OCI-M1 (cell line): ENCODE measurements at places on chromosomes 5 and 9.

- no peak for DNase-seq
Measured at GRCh38 chr9:9079473-9079872, 1279.9 kb upstream of the DMAC1 start.

- no peak for DNase-seq
Measured at GRCh38 chr9:27355166-27355565, 58.2 kb upstream of the EQTN start.

DNA sequence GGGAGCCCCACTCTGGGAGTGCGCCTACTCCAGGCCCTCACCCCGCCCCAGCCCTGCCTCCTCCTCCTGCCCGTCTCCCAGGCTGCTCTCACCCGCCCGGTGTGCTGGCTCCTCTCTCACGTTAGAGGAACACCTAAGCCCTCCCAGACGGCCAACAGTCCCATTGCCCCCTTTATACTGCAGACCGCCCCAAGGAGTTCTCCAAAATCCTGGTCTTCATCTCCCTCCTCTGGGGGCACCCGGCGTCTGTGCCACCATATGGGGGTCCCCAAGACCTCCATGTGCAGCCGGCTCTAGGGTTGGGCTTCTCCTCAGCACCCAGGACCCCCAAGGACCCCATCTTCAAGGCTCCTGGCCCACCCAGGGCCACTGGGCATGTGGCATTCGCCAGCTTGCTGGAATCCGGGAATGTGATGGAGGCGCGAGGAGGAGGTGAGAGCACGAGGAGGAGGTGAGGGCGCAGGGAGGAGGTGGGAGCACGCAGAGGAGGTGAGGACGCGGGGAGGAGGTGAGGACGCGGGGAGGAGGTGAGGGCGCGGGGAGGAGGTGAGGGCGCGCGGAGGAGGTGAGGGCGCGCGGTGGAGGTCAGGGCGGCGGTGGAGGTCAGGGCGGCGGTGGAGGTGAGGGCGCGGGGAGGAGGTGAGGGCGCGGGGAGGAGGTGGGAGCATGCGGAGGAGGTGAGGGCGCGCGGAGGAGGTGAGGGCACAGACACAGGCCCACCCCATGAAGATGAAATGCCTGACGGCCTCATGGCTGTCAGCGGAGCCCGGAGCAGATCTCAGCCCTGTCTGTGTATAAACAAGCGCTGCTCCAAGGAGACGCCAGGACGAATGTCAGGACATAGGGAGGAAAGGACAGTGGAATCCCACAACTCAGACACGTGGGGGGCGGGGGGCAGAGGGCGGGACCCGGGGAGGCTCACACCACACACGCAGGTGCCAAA lies 41.2 kb downstream of the EXD3 start:
- DNase-seq, result no peak

DNA sequence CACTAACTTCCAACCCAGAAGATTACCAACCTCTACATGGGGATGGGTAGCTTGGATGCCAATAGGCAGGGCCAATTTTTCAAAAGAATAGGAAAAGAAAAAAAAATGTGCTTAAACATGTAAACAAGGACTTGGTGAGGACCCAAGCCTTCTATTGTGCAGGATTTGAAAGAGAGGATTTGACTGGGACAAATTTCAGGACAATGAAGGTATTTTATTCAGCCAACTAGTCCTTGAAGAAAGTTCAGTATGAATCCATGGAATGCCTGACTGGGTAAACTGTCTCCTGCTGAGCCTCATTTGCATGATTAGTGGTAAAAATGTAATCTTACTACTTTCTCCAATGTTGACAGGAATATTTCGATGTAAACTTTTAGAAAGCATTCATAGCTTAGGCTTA lies 192.5 kb upstream of the RORB start:
- DNase-seq, result no peak

DNA sequence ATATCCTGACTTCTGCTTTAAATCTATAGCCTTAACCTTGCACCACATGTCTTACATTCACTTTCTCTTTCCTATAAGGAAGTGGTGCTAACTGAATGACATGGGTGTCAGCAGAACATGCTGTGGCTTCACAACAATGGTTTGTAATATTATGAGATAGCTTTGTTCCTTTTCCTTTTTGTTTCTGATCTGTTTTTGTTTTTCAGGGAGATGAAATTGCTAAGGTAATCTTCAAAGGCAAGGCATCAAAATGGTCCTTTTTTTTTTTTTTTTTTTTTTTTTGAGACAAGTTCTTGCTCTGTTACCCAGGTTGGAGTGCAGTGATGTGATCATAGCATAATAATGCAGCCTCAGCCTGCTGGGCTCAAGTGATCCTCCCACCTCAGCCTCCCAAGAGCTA lies 53.6 kb upstream of the RANBP6 start:
- peak; percentile 100 for DNase-seq

GRCh38 chr9:34087370-34087769 lies 38.7 kb upstream of the UBAP2 start:
- DNase-seq, result no peak
